ENCODE measurements at places on chromosomes 3 and 15.

GRCh38 chr3:111610189-111610588 lies 15.0 kb upstream of the ZBED2 start:
- no peak for DNase-seq

- DNase-seq = no peak
Observed at GRCh38 chr3:65144791-65145351, 457.1 kb upstream of the ADAMTS9 start.

DNA sequence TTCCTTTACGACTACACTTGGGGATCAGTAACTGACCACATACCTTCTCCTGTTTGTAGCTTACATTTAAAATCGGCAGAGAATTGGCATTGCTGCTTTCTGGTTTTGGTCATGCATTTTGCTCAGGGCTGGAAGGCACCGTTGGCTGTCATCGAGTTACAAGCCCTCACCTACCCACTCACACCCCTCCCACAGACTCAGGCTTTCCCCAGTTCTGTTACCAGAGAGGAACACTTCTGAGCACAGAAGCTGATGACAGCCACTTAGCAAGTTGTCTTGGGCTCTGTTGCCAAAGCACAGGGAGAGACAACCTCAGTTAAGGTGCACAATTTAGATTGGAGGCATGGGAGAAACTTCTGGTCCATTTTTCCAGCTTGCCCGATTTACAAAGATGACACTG lies 204.8 kb upstream of the TOPAZ1 start:
- DNase-seq = no peak

DNA sequence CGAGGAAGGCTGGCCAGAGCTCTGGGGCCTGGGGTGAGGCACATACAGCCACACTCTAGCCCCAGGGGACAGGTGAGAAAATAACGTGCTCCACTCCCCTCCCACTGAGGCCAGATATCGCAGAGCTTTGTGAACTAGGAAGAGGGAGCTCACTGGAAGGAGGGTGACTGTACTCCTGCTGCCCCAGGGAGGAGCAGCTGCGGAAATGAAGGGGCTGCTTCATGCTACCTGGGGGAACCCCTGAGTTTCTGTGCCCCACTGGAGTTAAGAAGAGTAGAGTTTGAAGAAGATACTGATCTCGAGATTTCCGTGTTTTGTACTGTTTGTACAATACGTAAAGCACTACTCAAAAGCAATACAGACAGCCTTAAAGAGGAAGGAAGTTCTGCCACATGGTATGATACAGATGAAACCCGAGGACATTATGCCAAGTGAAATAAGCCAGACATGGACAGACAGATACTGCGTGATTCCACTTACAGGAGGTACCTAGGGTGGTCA lies 44.6 kb downstream of the CMTM6 start:
- peak; percentile 32 for DNase-seq

DNA sequence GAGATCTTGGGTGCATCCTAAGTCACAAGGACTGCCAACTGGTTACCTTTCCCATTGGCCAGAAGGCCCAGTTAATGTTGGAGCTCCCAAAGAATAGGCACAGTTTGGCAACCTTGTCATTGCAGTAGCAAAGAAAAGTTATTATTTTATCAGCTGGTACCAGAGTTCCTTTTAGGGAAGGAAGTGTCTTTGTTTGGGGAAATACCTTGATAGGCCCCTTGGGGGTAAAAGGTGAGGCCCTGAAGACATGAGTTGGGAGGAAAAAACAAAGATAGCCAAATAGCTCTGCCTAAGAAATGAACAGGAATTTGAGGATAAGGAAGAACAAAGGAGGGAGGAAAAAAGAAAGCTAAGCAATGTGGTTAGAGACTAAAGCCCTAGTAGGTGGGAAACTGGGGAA lies 85.8 kb downstream of the ANP32A start:
- DNase-seq = no peak

DNA sequence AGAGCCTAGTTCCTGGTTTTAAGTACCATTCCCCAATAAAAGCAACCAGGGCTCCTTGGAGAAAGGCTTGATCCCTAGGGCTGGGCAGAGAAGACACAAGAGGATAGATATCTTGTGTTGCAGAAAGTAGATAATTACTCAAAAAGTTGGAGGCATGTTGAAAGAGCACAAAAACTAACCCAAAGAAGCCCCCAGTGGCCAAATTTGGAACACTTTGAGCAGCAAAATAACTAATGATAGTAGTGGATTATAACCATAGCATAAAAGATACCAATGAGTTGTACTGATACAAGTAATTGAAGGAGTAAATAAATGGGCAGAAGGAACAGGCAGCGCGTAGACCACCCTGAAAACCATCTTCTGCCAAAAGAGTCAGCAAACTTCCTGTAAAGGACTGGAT lies 12.0 kb downstream of the EXOSC7 start:
- no peak for DNase-seq

DNA sequence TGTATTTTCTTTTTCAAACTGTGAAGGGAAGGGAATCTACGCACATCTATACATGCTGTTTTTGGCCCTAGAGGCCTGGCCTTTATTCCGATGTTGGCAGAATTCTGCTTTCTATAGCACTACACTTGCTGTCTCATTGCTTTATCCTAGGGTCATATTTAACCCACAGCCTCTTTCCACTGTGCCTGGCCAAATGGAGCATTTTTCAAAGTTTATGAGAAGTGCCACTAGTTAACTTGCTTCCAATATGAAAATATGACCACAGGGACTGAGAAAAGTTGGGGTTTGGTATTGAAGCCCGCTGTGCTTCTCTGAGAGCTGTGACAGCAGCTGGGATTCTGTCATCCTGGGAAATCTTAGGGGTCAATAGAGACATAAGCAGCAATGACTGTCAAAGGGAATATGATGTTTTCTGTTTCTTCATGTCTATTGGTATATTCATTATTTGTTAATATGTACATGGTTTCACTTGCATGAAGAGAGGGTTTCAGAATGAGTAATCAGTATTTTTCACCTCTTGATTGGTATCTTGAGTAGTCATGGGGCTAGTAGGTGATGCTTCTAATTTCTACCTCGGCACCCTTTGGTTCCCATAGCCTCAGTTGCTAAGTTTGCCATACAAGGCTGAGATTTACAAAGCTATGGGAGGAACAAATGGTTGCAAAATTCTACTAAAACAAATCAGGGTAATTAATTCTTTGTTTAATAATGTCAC lies 275.8 kb upstream of the RBMS3 start:
- DNase-seq = no peak

DNA sequence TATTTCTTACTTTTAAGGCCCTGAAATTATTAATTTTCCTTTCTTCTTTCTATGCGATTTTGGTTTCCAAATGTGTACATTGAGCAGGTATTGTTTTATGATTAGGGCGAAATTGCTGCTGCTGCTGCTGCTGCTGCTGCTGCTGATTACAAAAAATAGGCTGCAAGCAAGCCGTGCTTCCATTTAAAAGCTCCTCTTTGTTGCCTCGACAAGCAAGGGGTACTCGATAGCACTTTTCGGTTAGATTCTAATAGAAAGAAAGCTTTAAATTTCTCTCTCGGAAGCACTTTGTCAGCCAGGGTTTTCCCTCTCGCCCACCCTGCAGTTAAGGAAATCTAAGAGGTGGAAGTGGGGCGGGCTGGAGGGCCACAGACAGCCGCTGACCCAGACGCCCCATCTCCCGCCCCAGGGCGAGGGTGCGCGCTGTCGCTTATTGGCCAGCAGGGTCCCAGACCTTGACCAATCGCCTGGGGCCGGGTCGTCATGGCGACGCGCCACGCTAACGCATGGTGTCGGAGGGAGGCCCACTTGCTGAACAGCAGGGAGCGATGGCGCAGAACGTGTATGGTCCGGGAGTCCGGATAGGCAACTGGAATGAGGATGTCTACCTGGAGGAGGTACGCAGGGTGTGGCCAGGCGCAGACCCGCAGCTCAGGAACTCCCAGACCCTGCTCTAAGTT lies at the start of gene CFAP161:
Gene CFAP161 (plus strand): TSS at position 489 of the 680 bp plus-strand sequence. CDS start 60 bp downstream, at position 549.
- DNase-seq = peak; percentile 35

GRCh38 chr3:87354398-87354797 lies 78.0 kb upstream of the POU1F1 start:
- no peak for DNase-seq

- no peak for DNase-seq
Observed at GRCh38 chr3:8524656-8525399, 23.2 kb downstream of the LMCD1 start.

- DNase-seq = no peak
Observed at GRCh38 chr3:146044046-146044445, 116.9 kb downstream of the PLOD2 start.

DNA sequence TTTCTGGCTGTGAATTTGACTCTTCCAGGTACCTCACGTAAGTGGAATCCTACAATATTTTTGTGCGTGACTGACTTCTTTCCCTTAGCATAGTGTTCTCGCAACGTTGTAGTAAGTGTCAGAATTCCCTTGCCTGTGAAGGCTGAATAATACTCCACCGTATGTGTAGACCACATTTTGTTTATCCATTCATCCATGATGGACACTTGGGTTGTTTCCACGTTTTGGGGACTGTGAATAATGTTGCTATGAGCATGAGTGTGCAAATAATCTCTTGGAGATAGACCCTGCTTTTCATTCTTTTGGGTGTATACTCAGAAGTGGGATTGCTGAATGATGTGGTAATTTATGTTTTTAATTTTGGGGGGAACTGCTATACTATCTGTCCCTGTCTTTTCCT lies 82.2 kb downstream of the APBA2 start:
- DNase-seq = no peak

DNA sequence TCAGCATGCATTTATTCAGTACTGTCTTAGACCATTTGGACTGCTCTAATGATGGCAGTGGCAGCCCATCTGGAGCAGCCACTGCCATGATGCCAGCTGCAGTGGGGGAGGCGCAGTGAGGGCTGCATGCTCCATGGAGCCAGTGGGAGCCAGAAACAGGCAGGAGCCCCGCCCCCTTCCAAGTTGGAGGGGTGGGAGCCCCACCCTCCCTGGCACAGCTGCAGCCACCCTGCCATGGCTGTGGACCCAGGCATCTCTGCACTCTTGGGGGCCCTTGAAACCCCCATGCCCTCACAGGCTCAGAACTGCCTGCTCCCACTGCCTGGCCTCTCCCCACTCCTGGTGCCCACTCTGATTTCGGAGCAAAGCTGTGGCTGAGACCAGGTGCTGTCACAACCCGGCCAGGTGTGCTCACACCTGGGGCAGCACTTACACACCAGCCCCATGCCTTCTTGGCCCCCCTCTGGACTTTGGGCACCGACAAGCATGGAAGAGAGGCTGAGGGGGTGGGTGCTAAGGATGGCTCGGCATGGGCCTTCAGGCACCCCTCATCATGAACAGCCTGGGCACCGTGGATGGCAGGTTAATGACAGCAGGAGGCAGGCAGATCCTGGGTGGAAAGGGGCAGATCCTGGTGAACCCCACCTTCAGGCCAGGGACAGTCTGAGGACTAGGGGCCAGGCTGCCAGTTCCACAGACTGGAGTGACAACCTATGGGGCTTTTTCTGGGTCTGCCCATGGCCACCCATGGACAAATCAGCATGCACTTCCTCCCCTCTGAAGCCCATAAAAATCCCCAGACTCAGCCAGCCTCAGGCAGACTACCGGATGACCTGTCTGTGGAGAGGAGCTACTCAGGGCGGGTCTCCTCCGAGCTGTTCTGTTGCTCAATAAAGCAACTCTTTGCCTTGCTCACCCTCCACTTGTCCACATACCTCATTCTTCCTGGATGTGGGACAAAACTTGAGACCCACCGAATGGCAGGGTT lies 18.3 kb downstream of the TBC1D21 start:
- no peak for DNase-seq

DNA sequence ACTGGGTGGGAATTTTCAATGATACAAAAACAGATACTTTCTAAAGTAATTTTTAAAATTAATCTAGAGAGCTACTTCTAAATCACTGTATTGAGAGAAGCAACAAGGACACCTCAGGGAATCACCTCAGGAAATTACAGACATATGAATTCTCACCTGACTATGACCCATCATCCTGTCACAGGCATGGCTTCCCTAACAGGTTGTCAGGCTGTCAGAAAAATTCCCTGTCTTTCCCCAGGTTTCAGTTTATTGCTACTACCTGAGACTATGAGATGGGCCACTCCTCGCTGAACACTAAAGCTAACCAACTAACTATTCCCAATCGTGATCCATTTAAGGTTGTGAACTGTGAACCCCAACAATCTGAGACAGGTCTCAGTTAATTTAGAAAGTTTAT lies 66.1 kb downstream of the CD200 start:
- no peak for DNase-seq

GRCh38 chr3:966341-966740 lies 126.5 kb upstream of the CNTN6 start:
- no peak for DNase-seq

- DNase-seq = no peak
Observed at GRCh38 chr15:39330061-39330460, 250.8 kb upstream of the THBS1 start.

DNA sequence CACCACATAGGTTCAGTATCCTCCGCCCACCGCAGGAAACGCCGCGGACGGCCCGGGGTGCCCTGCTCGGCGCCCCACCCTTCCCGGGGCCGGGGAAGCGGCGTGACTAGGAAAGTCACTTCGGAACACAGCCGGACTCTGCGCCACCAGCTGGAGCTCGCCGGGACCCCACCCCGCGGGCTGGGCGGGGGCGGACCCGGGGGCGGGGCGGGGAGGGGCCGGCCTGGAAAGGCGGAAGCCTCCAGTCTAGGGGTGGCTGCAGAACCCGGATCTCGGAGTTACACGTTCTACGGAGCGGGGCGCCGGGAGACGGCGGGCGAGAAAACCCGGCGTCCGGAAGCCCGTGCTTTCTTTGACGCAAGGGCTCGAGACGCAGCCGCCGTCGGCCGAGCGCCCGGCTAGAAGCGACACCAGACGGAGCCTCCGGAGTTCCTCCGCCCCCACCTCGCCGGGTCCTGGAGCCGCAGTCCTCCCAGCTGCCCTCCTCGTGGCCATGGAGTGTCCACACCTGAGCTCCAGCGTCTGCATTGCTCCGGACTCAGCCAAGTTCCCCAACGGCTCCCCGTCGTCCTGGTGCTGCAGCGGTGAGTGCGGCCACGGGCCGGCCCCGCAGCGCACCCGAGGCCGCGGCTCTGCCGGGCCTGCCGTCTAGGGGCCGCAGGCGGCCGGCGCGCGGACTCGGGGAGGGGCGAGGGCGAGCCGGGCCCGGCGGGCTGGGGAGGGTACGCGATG lies at the start of gene USP3:
Gene USP3 (plus strand): TSS at position 347 of the 732 bp plus-strand sequence. CDS start 147 bp downstream, at position 494.
- peak; percentile 89 for DNase-seq

- DNase-seq = no peak
Observed at GRCh38 chr15:44265757-44266156, 22.8 kb upstream of the GOLM2 start.

DNA sequence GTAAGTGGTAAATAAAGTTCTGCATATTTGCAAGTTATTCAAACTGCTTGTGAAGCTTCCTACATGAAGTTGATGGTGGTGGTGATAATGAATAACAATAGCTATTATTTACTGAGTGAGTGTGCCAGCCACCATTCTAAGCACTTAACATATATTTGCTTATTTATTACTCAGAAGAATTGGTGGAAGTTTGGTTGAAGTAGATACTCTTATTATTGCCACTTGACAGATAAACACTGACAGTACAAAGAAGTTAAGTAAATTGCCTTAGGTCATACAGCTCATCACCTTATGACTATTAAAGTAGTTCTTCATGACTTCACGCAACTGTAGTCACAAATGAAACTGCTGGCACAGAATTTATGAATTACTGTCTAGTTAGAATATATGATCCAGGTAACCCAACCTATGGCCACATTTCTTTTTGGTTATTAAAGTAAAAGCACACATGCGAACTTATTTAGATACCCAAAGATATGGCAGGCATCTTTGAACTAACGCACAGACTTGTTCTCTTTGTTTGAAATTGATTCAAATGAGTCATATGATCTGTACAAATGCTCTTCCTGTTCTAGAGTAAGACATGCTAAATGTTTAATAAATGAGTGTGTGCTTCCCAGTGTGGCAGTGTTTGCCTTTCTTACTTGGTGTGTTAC lies 99.8 kb upstream of the NR2F2 start:
- DNase-seq = no peak

GRCh38 chr3:106466881-106467280 lies 598.1 kb upstream of the CBLB start:
- no peak for DNase-seq
